Activated CD4-positive, alpha-beta T cell treated with anti-CD3 and anti-CD28 coated beads for 1 hour (primary cell): ENCODE measurements at places on chromosomes 2 and 18.

GRCh38 chr2:217713395-217714286, 289.2 kb downstream of the TNS1 start:
- peak; percentile 57 for DNase-seq

DNA sequence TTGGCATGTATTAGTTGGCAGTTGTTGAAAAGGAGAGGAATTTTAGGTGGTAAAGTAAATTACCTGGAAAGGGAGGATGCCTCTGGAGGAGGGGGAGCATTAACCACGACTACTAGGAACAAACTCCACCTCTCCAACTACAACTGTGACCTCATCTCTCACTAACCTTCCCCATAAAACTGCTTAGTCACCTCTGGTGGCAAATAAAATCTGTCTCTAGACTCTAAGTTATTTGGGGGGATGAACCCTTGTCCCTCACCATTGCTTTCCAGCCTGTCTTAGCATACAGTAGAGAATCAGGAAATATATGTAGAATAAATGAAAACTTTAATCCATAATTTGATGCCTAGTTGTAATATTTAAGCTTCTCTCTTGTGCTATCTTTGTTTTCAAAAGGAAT, 27.6 kb upstream of the MYO1B start:
- DNase-seq, result no peak

- no peak for DNase-seq
Observed at GRCh38 chr2:139813340-139813739, 1033.2 kb upstream of the NXPH2 start.

- DNase-seq, result no peak
Observed at GRCh38 chr2:98134172-98135005, 47.4 kb downstream of the VWA3B start.

DNA sequence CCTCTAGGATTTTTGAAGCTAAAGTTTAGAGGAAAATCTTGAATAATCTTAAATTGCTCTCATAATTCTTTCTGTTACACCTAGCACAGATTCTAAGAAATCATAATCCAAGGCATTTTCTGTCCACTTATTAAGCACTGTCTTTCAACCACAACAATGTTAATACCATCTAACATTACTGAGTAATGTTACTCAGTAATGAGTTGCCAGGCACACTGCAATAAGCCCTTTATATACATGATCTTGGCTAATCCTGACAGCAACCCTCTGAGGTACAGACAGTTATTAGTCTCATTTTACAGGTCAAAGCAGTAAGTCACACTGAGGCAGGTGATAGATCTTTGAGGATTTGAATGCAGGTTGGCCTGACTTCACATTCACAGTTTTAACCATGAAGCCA, 291.9 kb downstream of the ALK start:
- no peak for DNase-seq

DNA sequence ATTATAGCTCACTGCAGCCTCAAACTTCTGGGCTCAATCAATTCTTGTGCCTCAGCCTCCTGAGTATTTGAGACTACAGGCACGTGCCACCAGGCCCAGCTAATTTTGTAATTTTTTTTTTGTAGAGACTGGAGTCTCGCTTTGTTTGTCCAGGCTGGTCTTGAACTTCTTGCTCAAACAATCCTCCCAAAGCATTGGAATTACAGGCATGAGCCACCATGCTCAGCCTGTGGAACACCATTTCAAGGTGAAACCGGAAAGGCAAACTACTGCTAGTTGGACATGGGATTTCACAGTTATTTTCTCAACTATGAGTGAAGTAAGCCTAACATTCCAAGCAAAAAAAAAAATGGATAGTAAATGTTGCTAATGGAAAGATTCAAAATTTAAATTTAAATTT, 20.9 kb upstream of the TGIF1 start:
- no peak for DNase-seq

DNA sequence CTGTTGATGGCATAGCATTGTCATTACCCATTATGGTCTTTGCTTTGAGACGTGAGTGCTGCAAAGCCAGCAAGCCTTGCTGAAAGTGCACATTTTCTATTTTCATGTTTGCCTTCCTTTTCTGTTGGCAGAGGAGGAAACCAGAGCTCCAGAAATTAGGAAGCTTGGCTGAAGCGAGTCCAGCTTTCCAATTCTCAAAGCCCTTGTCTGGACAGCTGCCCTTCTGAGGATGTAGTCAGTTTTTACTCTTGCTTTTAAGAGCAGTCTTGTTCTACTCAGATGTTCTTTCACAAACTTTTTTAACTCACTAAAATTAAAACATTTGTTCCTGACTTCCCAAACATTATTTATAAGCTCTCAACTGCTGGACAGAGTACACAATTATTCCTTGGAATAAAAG, 93.8 kb downstream of the ICOS start:
- DNase-seq, result no peak

GRCh38 chr2:10771786-10772185, 40.8 kb downstream of the PDIA6 start:
- no peak for DNase-seq

DNA sequence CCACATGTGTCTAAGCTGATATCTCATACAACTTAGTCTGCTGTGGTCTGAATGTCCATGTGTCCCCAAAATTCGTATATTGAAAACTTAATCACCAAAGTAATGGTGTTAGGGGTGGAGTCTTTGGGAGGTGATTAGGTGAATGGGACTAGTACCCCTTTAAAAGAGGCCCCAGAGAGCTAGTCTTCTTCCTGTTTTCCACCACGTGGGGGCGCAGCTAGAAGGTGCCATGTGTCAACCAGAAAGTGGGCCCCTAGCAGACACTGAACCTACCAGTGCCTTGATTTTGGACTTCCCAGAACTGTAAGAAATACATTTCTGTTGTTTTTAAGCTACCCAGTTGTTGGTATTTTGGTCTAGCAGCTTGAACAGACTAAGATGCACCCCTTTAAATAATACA, 86.6 kb downstream of the ASB1 start:
- no peak for DNase-seq

- no peak for DNase-seq
Observed at GRCh38 chr2:78982638-78983330, 42.7 kb upstream of the REG3G start.

DNA sequence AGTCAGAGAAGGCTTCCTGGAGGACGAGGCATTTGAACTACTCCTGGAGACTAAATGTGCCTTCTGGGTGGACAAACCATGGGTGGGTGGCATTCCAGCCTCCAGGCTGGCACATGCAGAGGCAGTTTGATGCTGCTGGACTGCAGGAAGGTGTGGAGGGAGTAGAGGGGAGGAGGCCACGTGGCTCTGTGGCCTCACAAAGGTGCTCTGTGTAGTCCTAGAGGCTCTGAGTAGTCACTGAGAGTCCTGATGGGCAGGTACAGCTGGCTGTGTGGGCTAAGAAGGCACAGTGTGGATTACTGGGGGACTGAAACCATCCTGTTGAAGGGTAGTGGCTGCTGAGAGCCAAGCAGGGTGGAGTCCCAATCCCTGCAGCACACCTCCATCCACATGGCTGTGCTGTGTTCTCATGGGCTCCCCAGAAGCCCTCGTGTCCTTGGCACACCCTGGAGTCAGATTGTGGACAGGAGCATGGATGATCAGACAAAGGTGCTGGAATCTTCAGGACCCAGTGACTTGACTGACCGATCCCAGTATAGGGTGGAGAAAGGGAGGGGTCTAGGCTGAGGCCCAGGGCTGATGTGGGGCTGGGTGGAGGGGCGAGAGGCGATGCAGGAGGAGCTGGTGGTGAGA, 87.4 kb upstream of the HS6ST1 start:
- peak; percentile 4 for DNase-seq

- DNase-seq, result no peak
Observed at GRCh38 chr2:202115479-202115971, 42.5 kb downstream of the KIAA2012 start.

- DNase-seq, result no peak
Observed at GRCh38 chr2:55048508-55049042, 1.7 kb downstream of the RTN4 start.

DNA sequence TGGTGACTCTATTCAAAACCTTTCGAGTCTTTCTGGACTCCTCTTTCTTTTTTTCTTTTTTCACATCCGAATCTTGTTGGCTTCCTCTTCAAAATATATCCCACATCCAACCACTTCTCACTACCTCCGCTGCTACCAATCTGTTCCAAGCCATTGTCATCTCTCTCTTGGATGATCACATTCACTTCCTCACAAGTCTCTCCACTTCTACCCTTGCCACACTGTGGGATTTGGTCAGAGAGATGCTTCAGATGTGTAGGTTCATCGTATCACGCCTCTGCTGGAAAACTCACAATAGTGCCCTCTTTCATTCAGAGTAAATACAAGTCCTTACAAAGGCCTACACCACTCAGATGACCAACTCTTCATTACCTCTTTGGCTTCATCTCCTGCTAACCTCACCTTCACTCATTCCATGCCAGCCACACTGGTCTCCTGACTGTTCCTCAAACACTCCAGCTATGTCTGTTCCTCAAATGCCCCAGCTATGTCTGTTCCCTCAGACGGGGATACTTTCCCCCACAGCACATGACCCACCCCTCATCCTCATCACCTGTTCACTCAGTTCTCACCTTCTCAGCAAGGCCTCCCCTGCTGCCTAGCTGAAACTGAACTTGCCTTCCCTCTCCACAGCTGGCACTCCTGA, 67.2 kb upstream of the PELI1 start:
- DNase-seq, result no peak

DNA sequence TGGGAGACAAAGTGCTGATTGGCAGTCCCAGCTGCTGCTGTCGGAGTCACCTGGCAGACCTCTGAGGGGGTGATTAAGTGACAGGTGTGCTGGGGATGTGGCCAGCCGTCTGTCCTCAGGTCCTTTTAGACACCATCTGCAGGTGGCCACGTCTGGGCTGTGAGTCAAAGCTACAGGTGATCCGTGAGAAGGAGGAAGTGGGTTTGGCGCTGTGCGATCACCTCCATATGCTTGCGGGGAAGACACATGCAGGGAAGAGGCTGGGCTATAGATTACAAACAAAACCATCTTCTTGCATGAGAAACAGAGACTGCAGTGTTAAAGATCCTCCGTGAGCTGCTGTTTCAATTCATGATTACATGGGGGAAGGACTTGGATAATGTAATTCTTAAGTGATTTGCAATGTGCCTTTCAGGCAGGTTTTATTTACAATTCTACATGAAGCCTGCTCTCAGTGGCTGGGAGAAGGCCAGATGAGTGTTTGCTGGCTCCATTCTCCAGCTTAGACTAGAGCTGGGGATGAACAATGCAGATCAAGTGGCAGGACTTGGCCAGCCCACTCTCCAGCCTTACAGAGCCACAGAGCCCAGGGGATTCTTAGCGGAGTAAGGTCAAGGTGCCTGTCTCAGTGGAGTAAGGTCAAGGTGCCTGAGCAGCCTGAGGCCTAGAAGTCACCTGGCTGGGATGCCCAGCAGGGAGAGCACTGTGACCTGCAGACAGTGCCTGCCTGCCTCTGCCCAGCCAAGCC, 87.8 kb downstream of the LYPD1 start:
- no peak for DNase-seq

DNA sequence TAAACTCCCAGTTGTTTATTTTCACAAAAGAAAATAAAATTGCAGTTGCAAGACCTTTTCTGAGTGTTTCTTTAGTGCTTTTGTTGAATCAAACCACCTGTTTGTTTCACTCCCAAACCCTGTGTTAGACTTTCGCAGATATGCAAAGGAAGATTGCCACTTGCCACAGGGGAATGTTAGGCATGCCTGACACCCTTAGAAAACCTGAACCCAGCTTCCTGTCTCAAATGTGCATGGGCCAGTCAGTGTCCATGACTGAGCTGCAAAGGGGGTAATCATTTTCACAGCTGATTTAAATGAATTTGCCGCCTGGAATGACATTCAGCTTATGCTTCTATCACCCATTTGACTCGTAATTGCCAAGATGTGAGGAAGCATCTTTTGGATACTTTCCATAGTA, 17.5 kb downstream of the TGOLN2 start:
- no peak for DNase-seq

- DNase-seq, result no peak
Observed at GRCh38 chr2:102737431-102737830, 24.4 kb upstream of the TMEM182 start.

DNA sequence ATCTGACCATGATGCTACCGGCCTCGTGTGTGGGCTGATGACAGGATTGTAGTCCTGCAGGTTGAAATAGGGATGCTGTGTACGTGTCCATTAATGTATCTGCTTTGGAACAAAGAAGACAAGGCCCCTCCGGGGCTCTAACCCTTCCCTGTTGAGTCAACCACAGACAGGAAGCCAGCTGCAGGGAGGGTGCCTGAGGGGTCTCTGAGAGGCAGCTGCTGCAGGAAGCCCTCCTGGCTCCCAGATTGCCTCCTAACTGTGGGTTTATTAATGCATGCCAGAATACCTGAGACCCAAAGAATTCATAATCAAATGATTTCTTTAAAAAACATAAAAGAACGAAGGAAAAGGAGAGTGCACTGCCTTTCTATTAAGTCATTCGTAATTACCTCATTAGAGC, 140.4 kb downstream of the CELF4 start:
- no peak for DNase-seq

- DNase-seq, result peak; percentile 11
Observed at GRCh38 chr2:235135990-235136561, 184.3 kb downstream of the SH3BP4 start.

- no peak for DNase-seq
Observed at GRCh38 chr2:113218283-113219091, 44.7 kb downstream of the PSD4 start.

DNA sequence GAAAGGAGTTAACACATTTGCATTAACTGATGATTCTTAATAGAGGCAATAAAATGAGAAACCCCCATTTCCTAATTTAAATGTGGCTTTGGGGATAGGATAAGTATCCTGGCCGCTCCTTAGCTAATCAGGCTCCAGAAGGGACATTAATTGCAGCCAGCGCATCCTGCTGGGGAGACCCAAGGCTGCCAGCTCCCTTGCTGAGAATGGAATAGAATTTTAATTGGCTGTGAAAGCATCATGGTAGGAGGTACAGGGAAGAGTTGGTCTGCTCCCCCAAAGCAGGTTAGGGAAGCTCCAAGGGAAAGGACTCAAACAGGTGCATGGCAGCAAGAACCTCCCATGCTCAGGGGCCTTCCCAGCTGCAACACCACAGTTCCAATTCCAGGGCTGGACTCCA, 71.4 kb downstream of the MARCHF4 start:
- no peak for DNase-seq

DNA sequence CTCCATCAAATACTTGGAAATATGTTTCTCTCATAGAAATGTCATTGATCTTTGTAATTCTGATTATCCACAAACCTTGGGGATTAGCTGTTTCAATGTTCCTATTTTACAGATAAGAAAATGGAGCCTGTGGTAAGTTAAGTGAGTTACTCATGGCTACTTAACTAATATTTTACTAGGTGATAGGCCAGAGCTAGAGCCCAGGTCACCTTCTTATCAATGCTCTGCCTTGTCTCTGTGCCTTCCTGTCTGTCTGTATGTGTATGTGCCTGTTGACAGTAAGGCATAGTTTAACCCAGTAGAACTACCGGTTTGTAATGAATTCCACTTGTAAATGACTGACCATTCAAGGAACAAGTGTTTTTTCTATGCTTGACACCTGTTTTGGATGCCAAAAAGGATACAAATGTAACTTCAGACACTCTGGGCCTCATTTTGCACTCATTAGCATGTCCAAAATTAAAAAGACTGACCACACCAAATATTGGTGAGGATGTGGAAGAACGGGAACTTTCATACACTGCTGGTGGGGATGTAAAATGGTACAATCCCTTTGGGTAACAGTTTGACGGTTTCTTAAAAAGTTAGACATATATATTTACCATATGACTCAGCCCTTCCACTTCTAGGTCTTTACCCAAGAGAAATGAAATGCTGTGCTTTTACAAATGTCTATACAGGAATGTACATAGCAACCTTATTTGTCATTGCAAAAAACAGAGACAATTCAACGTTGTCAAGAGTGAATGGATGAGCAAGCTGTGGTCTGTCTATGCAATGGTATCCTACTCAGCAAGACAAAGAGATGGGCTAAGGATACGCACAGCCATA, 19.6 kb upstream of the IL1A start:
- DNase-seq, result no peak

- peak; percentile 33 for DNase-seq
Observed at GRCh38 chr2:96913398-96914202, 43.7 kb upstream of the SEMA4C start.
